ENCODE measurements at places on chromosomes 6 and 20. TPM values are rescaled to one million over a fixed set of nuclear protein-coding genes. Genes with fewer than 3 reads are reported as not detected.

SCAND1 gene
- 27.9 TPM for total RNA-seq

KCNK16 gene
- total RNA-seq: not detected

SRSF12 gene
- total RNA-seq: 38.2 TPM

ANKRD66 gene
- 0.31 TPM for total RNA-seq

HLA-DMA gene
- total RNA-seq: 1.6 TPM

VARS2 gene
- total RNA-seq: 41.9 TPM

GGTLC1 gene
- total RNA-seq: not detected

TTK gene
- 6.9 TPM for total RNA-seq

CDSN gene
- not detected for total RNA-seq

NKX2-2 gene
- 0.31 TPM for total RNA-seq

MRPS18B gene
- total RNA-seq: 28.2 TPM

ABRACL gene
- total RNA-seq: 46.0 TPM

NANP gene
- 6.6 TPM for total RNA-seq

UFL1 gene
- 18.8 TPM for total RNA-seq

Data from parietal lobe (tissue), 2 donors.